ENCODE measurements at places on chromosomes 1 and 21.

- DNase-seq: peak; percentile 26
Observed at GRCh38 chr1:197360068-197360467, 92.0 kb downstream of the CRB1 start.

- DNase-seq: peak; percentile 39
Observed at GRCh38 chr1:115112496-115113375, 23.4 kb upstream of the TSPAN2 start.

- DNase-seq: no peak
Observed at GRCh38 chr1:57447551-57447950, 23.7 kb upstream of the DAB1 start.

- DNase-seq: no peak
Observed at GRCh38 chr1:238592621-238593020, 701.9 kb upstream of the ZP4 start.

GRCh38 chr1:227902641-227902990 is 45.1 kb downstream of the WNT9A start:
- no peak for DNase-seq

- DNase-seq: no peak
Observed at GRCh38 chr1:45001011-45001481, 10.1 kb downstream of the HECTD3 start.

GRCh38 chr1:71223641-71224340 is 143.0 kb upstream of the ZRANB2 start:
- DNase-seq: no peak

- no peak for DNase-seq
Observed at GRCh38 chr1:70583522-70583921, 172.5 kb downstream of the CTH start.
